Kidney glomerular epithelial cell (primary cell): ENCODE measurements at places on chromosomes 5 and 9.

DNA sequence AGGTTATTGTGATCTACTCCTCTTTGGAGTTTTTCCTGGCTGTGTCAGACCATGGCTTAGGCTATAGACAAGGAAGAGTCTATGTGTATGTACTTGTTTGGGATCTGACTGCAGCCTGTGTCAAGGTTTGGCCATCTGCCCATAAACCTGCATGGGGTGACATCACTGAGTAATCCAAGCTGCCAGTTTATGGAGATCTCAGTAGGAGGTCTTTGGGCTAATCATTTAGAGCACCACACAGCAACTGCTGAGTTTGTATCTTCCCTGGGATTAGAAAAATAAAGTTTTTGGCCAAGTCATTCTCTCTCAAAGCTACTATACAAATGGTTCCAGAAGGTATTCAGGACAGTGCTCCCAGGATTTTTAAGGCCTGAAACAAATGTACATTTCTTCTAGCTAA lies 65.5 kb upstream of the HSPB3 start:
- peak; percentile 97 for DNase-seq

DNA sequence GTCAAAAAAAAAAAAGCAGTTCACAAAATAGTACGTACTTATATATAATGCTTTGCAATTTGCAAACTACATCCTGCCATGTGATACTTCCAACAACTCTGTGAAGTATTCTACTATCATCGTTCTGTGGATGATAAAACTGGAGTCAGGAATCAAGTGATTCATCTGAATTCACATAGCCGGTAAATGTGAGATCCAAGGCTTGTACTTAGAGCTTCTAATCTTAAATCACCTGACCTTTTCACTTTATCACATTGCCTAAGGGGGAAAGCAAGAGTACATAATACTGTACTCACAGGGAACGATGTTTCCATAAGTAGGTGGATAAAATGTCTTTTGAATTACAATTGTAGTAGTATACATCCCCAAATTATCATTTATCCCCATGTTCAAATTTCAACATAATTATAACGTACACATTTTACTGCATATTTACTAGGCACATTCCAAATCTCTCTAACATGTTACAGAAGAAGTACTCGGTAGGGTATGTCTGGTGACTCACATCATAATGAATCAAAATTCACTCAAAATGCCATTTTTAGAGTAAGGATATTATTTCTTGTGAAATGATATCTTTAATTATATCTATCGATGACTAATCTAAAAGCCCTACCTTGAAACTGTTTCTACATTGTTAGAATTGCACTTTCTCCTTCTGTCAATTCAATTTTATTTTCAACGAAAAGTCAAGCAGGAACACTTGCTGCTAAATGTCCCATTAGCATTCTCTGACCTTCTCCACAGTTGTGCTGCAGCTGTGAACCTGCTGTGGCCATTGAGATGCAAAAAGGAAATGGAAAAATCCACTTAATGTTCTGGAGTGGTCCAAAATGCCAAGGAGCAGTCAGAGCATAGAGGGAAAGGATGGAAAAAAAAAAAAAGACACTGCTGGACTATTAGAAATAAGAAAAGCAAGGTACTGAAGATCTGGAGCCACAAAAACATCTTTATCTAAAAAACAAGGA lies 78.9 kb downstream of the OR2K2 start:
- DNase-seq = no peak

DNA sequence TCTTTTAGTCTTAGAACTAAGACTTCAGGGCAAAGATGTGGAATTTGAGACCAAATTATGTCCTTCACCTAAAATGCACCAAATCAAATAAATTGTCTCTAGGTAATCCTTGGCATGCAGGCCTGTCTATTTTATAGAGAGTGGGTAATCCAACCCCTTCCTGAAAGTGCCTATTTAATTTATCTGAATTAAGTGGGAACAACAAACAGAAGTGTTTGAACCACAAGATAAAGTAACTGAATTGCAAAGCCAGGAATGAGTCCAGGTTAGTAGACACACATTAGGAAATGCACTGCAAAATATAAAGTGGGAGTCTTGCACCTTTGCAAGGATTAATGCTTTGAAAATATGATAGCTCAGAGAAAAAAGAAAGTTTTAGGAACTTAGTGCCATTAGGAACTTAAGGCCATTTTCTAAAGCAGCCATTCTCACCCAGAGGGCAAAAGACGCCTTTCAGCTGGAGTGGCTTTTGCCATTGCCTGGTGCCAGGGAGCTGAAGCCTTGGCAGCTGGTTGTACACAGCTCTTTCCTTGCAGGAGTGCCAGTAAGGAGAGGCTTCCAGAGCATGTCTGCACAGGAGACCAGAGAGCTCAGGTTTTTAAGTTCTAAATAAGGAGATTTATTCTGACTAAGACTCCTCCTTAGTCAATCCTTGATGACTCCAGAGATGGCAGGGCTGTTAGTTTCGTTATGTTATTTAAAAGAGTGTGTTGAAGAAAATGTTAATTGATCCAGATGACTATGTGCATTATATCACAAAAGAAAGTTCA lies 151.7 kb upstream of the ELL2 start:
- no peak for DNase-seq

DNA sequence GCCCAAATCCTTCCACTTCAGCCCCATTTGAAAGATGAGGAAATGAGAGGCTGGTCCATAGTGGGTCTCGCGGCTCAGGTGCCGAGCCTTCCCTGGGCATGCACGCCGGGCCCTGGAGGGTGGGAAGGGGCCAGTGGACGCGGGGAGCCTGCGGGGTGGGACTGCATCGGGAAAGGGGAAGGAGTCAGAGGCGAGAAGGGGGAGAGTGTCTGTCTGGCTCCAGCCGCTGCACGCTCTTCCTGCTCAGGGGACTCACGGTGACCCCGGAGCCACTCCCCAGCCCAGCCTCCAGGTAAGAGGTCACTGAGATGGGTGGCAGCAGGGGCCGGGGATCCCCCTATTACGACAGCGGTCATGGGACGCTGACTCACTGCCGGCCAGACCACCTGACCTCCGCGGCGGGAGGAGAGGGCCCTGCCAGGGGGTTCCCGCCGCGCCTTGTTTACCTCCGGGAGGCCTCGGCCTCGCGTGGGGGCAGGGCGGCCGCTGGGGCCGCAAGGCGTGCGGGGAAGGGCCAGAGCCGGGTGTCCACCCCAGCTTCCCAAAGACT lies 1.9 kb upstream of the SQSTM1 start:
- peak; percentile 87 for DNase-seq

DNA sequence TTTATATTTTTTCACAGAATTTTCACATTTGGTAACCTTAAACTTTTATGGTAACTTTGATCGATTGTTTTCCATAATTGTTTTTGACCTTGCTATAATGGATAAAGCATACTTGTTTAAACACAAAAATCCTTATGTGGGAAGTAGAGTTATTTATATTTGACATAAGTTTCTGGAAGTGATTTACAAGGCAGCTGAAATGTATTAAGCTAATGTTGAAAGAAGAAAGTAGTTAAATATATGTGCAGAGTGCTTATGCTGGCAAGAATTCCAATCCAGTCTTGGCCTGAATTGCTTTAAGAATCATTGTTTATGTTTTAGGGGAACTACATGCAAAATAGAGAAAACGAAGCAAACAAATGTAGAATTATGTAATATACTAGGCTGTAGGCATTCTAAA lies 763.6 kb downstream of the TAF11L14 start:
- no peak for DNase-seq

DNA sequence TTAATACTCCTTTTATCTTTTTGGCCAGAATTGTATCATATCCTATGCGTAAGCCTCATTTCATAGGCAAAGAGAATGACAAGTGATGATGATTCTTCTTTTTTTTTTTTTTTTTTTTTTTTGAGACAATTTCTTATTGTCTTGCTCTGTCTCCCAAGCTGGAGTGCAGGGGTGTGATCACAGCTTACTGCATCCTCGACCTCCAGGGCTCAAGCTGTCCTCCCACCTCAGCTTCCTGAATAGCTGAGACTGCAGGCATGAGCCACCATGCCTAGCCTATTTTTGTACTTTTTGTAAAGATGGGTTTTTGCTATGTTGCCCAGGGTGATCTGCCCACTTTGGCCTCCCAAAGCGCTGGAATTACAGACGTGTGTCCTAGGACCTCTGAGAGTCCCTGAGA lies 41.9 kb upstream of the C5orf24 start:
- DNase-seq = no peak

GRCh38 chr5:11182441-11183080 lies 421.5 kb upstream of the DAP start:
- DNase-seq = peak; percentile 47

DNA sequence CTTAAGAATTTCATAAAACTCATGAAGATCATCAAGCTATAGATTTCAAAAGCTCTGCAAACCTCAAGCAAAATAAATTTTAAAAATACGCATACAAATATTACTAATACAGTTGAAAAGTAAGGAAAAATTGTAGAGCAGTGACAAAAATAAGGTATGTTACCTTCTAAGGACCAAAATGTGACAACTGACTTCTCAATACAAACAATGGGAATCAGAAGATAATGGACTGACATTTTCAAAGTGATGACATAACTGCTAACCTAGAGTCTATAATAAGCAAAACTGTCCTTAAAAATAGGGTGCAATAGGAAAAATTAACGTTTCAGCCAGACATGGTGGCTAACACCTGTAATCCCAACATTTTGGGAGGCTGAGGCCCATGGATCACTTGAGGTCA lies 27.1 kb downstream of the RMI1 start:
- DNase-seq = no peak

- no peak for DNase-seq
Observed at GRCh38 chr5:74391410-74391809, 249.1 kb downstream of the ENC1 start.

GRCh38 chr5:32023816-32024215 lies 150.3 kb downstream of the GOLPH3 start:
- DNase-seq = no peak

DNA sequence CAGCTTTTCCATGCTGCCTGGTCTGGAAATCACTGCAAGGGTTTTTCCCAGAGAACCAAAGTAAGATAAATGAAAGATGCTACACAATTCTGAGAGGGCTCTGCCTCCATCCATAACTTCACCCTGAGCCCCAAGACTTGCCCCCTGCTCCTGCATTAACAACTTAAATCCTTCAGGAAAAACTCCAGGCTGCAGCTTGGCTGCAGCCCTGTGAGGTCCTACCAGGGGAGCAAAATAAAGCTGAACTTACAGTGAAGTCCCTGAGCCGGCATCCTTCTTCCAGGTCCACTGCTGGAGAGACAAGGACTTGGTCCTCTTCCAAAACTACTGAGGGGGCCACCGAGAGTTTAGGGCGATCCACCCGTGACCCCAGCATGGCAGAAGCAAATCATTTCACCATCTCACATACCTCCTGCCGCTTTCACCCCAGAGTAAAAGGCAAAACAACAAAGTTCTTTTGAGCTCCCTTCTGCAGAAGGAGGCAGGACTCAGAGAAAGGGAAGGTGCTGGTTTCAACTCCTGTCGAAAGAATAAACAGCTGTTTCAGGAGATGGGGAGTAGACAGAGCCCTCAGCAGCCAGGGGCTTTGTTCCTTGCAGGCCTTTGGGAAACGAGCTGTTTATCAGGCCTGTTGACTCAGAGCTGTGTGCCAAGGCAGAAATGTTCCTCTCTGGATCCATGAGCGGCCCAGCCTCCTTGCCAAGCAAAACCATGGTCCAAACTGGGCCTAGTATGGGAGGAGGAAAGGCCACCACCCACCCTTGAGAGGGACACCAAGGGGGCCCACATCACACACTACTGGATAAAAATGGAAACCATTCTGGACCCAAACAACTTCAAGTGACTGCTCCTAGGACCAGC lies 20.6 kb downstream of the GGTA1 start:
- no peak for DNase-seq

- no peak for DNase-seq
Observed at GRCh38 chr9:137111788-137112563, 2.6 kb downstream of the DPP7 start.

DNA sequence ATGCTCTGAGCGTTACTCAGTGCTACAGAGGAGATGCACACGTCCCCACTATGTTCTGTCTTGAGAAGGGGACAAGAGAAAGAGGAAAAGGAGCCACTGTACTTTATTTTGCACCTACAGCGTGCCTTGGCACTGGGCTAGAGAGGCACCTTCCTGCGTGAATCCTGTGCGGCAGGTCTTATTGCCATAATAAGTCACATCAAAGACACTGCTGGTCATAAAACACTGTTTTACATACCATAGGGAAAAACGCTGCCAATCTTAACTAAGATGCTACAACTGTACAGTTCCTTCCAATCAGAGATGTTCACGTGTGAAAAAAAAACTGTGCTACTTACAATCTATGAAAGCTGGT lies 48.1 kb downstream of the NEURL1B start:
- DNase-seq = no peak

DNA sequence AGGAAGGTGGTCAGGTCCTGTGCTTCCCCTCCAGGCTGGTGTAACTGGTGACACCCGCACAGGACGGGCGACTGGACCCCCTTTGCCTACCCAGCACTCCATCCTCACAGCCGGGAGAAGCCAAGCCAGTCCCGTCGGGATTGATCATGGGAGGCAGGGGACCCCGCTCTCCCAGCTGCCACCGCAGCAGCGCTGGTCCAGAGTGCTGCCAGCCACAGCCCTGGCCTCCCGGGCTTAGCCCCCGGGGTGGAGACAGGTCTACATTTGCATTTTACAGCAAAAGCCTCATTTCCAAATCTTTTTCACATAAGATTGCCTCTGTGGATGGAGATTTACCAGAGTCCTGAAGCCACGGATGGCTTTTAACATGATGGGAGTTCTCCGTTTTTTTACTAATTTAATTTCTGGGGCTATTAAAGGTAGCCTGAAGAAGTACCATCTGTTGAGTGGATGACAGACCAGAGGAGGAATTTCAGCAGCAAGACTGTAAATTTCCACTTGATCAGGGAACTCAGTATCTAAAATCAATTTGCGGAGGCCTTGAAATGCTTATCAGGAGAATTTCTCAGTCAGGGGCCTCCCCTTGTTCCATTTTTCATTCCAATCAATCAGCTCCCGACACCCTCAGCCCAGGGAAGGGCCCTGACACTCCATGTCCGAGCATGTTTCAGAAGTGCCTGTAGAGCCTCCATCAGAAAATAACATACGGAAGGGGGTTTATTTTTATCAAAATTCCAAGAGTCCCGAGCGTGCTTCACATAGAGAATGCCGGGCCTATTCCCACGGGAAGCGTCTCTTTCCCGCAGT lies 80.6 kb downstream of the OLFM1 start:
- DNase-seq = no peak

- DNase-seq = no peak
Observed at GRCh38 chr5:123134653-123135181, 45.7 kb downstream of the PRDM6 start.

DNA sequence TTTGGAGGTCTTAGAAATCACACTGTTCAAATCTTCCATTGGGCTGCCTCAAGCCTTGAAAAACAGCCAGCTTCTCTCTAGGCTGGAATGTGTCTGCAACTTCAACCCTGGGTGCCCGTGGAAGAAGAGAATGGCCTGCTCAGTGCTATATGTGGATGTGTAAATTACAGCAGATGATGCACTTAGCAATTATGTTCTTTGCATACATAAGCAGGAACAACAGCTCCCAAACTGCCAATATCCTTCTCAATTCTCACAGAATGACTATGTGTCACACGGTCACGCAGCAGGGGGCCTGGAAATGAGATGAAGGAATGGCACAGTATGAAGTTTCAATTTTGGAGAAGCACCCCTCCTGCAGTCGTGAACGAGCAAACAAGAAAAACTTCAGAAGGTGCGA lies 175.2 kb upstream of the SMARCA2 start:
- DNase-seq = no peak

- peak; percentile 60 for DNase-seq
Observed at GRCh38 chr9:32251539-32251938, 132.9 kb upstream of the ACO1 start.

- DNase-seq = no peak
Observed at GRCh38 chr5:93245226-93245625, 335.8 kb downstream of the NR2F1-AS1 start.
